ENCODE measurements at places on chromosomes 1 and 21.

GRCh38 chr1:53411541-53412152 lies 47.6 kb upstream of the DMRTB1 start:
- DNase-seq: no peak

DNA sequence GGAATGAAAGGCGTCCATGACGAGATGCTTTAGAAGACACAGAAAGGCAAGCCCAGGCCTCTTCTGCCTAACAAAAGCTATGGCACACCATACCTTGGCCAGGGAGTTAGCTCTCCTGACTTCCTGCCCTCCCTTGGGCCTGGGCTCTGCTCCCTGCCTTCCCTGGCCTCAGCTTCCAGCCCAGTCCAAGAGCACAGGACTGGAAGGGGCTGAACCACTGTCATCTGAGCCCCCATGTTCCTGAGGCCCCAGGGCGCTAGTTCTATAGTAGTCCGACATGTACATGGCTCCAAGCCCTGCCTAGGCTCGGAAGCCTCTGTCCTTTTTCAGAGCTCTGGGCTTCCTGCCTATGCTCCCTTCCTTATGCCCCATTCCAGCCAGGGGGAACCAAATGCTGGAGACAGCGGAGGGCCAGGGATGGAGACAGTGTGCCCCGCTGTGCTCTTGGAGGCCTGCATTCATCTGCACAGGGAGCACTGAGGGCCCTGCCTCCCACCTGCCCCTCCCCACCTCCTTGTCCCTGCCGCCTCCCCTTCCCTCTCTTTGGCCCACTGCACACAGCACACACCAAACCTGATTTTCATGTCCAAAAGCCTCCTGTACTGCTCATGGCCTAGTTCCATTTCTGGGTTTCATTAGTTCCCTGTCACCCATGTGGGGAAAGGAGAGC lies 240.1 kb downstream of the RHOU start:
- no peak for DNase-seq

DNA sequence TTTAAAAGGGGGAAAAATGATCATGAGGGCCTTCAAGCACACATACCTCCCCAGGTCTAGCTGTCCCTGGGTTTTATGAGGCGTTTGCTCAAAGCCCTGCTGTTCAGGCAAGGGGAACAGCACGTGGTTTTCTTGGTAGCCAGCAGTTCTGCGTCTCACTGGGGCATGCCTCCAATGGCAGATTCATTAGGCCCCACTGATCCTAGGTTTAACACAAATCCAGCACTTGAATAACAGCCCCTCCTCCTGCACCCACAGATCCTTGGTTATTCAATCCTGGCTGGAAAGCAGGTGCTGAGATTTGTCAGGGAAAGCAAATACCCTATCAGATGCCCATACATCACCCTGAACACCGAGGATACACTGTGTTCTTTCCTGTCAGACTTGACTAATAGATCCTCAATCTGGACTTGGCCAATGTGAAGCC lies 106.4 kb downstream of the ZC3H11B start:
- DNase-seq: no peak

GRCh38 chr1:101709721-101710120 lies 287.0 kb downstream of the OLFM3 start:
- no peak for DNase-seq
